Activated CD8-positive, alpha-beta memory T cell treated with anti-CD3 and anti-CD28 coated beads, Interleukin-2, amount 10 ng/mL, durations not matched to agents 7 days and 5 days (primary cell): ENCODE measurements at places on chromosomes 16 and 17. TPM values are rescaled to one million over a fixed set of nuclear protein-coding genes. Genes with fewer than 3 reads are reported as not detected.

GRCh38 chr17:37388266-37388665, 12.5 kb downstream of the C17orf78 start:
- no peaks in the 10 kb centered on the region for H3K27me3 ChIP-seq
- no peak for DNase-seq

GRCh38 chr17:45353043-45353442, 36.2 kb upstream of the MAP3K14 start:
- peaks cover 29% of the 10 kb centered on the region for H3K27me3 ChIP-seq
- DNase-seq, result no peak
- no peak overlapping the region for H3K4me3 ChIP-seq
- H3K36me3 ChIP-seq, result peaks cover 5% of the 10 kb centered on the region

- no peaks in the 10 kb centered on the region for H3K36me3 ChIP-seq
- no peak for DNase-seq
- no peak overlapping the region for H3K4me3 ChIP-seq
- peaks cover 21% of the 10 kb centered on the region for H3K27me3 ChIP-seq
Measured at GRCh38 chr17:46984341-46984740, 5.3 kb upstream of the RPRML start.

CSH2 gene
- not detected for total RNA-seq

SOX8 gene
- total RNA-seq, result 0.16 TPM

SLFN14 gene
- total RNA-seq, result not detected

DNA sequence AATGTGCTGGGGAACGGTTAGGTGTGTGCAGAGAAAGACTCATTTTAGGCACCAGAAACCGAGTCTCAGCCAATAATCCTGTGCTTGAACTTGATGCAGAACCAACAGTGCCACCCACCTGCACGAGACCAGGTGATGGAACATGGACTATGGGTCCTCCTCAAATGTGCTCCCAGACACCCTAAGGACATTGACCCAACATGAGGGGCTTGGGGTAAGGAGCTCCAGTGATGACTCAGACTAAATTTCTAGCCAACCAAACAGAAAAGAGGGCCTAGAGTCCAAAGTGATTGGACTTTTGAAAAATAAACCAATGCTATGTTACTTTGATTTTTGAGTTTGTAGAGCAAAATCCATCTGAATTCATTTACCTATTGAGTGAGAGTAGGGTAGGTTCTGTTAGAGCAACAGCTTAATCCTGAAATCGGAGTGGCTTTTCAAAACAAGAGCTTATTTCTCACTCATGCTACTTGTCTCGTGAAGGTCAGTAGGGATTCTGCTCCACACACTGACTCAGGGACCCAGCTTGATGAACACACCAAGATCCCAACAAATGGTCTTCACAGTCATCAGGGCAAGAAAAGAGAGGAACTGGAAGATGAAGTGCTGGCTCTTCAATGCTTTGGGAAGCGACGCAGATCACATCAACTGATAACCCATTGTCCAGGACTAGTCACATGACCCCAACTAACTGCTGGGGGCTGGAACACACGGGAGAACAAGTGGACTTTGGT, 21.8 kb downstream of the FAM20A start:
- H3K4me3 ChIP-seq, result no peak overlapping the region
- DNase-seq, result no peak
- no peaks in the 10 kb centered on the region for H3K36me3 ChIP-seq
- H3K27ac ChIP-seq, result no peak overlapping the region
- H3K27me3 ChIP-seq, result peaks cover 2% of the 10 kb centered on the region
- H3K4me1 ChIP-seq, result no peaks in the 10 kb centered on the region

DNA sequence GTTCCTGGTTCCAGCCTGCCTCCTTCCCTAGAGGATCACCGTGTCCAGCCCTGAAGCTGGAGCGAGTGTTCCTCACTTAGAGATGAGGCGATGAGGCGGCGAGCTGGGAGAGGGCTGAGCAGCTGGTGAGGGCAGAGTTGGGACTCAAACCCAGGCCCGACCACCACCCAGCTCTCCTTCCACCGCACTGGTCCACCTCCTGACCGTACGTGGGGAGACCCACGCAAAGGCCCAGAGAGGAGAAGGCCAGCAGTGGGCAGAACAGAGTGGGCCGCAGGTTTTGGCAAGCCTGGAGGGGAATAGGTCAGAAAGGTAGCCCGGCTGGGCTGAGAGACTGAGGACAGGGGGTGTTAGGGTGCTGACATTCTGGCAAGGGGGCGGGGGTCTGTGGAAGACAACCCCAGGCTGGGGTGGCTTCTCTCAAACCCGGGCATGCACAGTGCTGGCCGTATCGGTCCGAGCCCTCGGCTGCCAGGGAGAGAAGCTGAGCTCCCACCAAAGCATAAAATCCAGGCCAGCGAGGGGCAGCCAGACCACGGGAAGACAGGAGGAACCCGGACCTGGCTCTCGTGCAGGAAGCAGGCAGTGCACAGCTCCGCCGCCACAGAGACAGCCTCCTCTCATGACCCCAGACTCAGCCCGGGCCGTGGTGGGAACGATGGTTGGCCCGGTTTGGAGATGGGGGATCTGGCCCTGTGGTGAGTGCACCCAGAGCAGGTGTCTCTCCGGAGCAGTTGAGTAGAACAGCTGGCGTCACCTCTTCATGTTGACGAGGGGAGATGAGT, 24.9 kb downstream of the MLYCD start:
- H3K27me3 ChIP-seq, result no peaks in the 10 kb centered on the region
- peaks cover 11% of the 10 kb centered on the region for H3K36me3 ChIP-seq
- no peak overlapping the region for H3K27ac ChIP-seq
- no peak for DNase-seq

GRCh38 chr17:3788200-3788599, 12.8 kb downstream of the ITGAE start:
- peak overlapping the region; percentile 20 for H3K4me3 ChIP-seq
- peak overlapping the region; percentile 78 for H3K27ac ChIP-seq
- H3K27me3 ChIP-seq, result peaks cover 4% of the 10 kb centered on the region
- DNase-seq, result no peak
- H3K36me3 ChIP-seq, result peaks cover 31% of the 10 kb centered on the region

DNA sequence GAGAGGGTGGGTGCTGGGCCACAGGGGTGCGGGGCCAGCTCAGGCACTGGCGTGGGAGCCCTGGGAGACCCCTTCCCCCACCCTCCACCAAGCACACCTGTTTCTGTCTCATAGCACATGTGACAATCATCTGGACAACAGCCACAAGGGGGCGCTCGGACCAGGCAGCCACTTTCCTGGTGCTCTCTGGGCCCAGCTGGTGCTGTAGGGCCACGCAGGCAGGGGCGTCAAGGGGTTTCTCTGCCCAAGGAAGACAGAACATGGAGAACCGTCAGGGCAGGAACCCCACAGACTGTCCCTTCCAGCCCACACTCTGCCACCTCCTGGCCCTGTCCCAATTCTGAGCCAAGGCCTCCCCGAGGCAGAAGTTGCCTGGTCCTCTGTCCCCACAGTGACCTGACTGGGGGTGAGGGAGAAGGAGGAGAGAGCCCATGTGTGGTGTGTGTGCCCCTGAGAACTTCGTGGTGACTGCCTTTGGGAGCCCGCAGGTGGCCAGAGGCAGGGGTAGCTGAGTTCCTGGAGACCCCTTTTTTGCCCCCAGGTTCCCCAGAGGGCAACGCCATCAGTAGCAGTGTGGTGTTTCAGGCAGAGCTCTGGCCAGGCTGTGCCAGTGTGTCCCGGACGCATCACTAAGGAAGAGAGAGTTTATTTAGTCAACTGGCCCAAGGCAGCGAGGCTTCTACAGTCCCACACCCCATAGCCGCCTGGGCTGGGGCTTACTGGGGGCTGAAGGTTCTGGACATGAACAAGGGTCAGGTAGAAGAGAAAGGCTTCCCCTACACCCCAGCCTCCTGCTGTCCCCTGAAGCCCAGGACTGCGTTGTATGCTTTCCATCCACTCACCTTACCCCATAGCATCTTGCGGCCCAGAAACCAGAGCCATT, 3.1 kb upstream of the SETD6 start:
- peaks cover 4% of the 10 kb centered on the region for H3K36me3 ChIP-seq
- DNase-seq, result peak; percentile 86
- H3K4me1 ChIP-seq, result peaks cover 23% of the 10 kb centered on the region

DNA sequence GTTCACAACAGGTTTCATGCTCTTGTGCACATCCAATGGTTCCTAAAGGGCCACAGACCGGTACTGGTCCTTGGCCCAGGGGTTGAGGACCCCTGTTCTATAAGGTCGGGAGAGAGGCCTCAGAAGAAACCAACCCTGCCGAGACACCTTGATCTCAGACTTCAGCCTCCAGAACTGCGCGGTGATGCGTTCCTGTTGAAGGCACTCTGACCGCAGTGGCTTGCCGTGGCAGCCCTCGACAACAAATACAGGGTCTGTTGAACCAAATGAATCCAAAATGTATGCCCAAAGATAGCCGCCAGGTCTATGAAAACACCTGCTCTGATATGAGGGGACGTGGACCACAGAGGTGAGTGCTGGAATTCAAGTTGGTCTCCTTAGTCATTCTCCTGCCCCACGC, 389.8 kb downstream of the SEC14L1 start:
- H3K36me3 ChIP-seq, result no peaks in the 10 kb centered on the region
- no peak overlapping the region for H3K4me3 ChIP-seq
- no peak overlapping the region for H3K27ac ChIP-seq
- peaks cover 36% of the 10 kb centered on the region for H3K27me3 ChIP-seq
- H3K4me1 ChIP-seq, result peaks cover 6% of the 10 kb centered on the region
- DNase-seq, result no peak

ADAD2 gene
- not detected for total RNA-seq

- no peak for DNase-seq
- H3K36me3 ChIP-seq, result peaks cover 9% of the 10 kb centered on the region
- no peak overlapping the region for H3K4me3 ChIP-seq
- H3K4me1 ChIP-seq, result peaks cover 8% of the 10 kb centered on the region
- no peaks in the 10 kb centered on the region for H3K27me3 ChIP-seq
Measured at GRCh38 chr17:43382776-43383175, 16.0 kb upstream of the ARL4D start.

GRCh38 chr16:55367301-55367811, 43.4 kb downstream of the IRX6 start:
- no peak overlapping the region for H3K27ac ChIP-seq
- H3K4me1 ChIP-seq, result no peaks in the 10 kb centered on the region
- peaks cover 42% of the 10 kb centered on the region for H3K27me3 ChIP-seq
- H3K4me3 ChIP-seq, result no peak overlapping the region
- no peaks in the 10 kb centered on the region for H3K36me3 ChIP-seq
- no peak for DNase-seq

GRCh38 chr17:35006961-35007360, 26.6 kb downstream of the LIG3 start:
- no peaks in the 10 kb centered on the region for H3K27me3 ChIP-seq
- no peak for DNase-seq
- peak overlapping the region; percentile 3 for H3K27ac ChIP-seq
- no peaks in the 10 kb centered on the region for H3K4me1 ChIP-seq
- peaks cover 41% of the 10 kb centered on the region for H3K36me3 ChIP-seq

CCT6B gene
- total RNA-seq, result 1.9 TPM

DNA sequence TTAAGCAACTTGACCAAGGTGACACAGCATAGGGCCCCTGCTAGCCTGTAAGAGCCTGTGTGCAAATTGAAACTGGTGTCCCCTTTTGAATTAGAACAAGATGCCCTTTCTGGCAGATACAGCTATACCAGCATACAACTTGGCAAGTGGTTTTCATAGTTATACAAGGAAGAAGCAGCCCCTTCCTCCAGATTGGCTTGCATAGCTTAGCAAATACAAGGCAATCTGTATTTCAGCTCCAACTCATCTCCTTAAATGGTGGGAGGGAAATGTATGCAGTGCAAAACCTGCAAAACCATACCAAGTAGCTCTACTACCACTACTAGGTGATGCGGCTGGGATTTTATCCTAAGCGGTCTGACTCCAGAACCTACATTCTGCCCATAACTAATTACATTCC, 427.1 kb downstream of the HAPSTR1 start:
- H3K36me3 ChIP-seq, result no peaks in the 10 kb centered on the region
- H3K27ac ChIP-seq, result no peak overlapping the region
- DNase-seq, result no peak
- no peak overlapping the region for H3K4me3 ChIP-seq

TEKT1 gene
- total RNA-seq, result not detected

- H3K4me3 ChIP-seq, result no peak overlapping the region
- H3K36me3 ChIP-seq, result no peaks in the 10 kb centered on the region
- no peaks in the 10 kb centered on the region for H3K27me3 ChIP-seq
- no peaks in the 10 kb centered on the region for H3K4me1 ChIP-seq
- no peak overlapping the region for H3K27ac ChIP-seq
Measured at GRCh38 chr17:1027044-1027443, 30.1 kb downstream of the TIMM22 start.

GRCh38 chr17:28334171-28334570, 1.1 kb downstream of the IFT20 start:
- H3K36me3 ChIP-seq, result peaks cover under 1% of the 10 kb centered on the region
- no peaks in the 10 kb centered on the region for H3K27me3 ChIP-seq
- H3K27ac ChIP-seq, result peak overlapping the region; percentile 92
- DNase-seq, result no peak
- H3K4me3 ChIP-seq, result peak overlapping the region; percentile 97

DNA sequence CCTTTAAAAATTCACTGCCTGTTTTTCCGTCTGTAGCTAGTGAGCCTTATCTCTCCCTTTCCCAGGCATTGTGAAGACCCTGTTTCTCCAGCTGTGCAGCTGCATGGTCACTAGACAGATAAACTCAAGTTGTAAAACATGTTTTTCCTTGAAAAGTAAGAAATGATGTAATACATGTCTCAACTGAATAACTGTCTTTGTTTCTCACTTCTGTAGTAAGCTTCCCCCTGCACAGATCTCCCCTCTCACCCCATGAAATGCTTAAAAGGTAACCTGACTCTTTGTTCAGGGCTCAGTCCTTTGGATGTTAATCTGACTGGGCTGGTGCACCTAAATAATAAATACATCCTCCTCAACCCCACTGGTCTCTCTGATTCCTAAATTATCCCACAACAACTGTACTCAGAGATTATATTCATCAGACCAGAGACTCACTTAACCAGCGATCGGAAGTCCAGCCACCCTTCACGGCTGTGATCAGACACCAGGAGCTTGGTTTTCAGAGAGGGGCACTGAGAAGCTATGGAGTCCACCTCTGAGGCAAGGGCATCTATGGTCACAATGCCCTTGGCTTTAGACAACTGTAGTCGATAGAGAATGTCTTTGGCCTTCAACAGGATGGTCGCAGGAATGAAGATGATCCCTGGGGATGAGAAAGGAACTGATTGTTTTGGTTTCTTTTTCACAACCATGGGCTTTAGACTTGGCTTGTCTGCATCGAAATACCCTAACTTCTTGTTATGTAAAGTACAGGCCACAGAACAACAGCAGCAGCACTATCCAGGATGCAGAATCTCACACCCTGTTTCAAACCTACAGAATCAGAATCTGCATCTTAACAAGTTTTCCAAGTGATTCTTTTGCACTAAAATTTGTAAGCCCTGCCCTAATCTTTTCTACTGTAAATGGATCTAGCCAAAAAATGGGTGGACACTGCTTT, 15.4 kb downstream of the ACSM1 start:
- no peaks in the 10 kb centered on the region for H3K27me3 ChIP-seq
- H3K27ac ChIP-seq, result no peak overlapping the region
- DNase-seq, result no peak
- H3K4me1 ChIP-seq, result peaks cover 10% of the 10 kb centered on the region
- no peak overlapping the region for H3K4me3 ChIP-seq

KRT25 gene
- not detected for total RNA-seq

CCL7 gene
- total RNA-seq, result not detected

SEZ6L2 gene
- total RNA-seq, result 0.09 TPM

GRCh38 chr17:2898255-2898926, 102.2 kb downstream of the RAP1GAP2 start:
- DNase-seq, result no peak
- no peak overlapping the region for H3K27ac ChIP-seq
- no peaks in the 10 kb centered on the region for H3K4me1 ChIP-seq
- no peaks in the 10 kb centered on the region for H3K36me3 ChIP-seq
- no peaks in the 10 kb centered on the region for H3K27me3 ChIP-seq

FBXO39 gene
- 1.5 TPM for total RNA-seq
